ENCODE measurements at places on chromosomes 1 and 21. TPM values are rescaled to one million over a fixed set of nuclear protein-coding genes. Genes with fewer than 3 reads are reported as not detected.
A peak's percentile ranks its signal among the peaks of the same experiment; 100 is the strongest.

GRCh38 chr1:9391620-9392019 lies 98.9 kb downstream of the SPSB1 start:
- DNase-seq: no peak

- DNase-seq: no peak
Observed at GRCh38 chr1:69743146-69743545, 175.4 kb downstream of the LRRC7 start.

DNA sequence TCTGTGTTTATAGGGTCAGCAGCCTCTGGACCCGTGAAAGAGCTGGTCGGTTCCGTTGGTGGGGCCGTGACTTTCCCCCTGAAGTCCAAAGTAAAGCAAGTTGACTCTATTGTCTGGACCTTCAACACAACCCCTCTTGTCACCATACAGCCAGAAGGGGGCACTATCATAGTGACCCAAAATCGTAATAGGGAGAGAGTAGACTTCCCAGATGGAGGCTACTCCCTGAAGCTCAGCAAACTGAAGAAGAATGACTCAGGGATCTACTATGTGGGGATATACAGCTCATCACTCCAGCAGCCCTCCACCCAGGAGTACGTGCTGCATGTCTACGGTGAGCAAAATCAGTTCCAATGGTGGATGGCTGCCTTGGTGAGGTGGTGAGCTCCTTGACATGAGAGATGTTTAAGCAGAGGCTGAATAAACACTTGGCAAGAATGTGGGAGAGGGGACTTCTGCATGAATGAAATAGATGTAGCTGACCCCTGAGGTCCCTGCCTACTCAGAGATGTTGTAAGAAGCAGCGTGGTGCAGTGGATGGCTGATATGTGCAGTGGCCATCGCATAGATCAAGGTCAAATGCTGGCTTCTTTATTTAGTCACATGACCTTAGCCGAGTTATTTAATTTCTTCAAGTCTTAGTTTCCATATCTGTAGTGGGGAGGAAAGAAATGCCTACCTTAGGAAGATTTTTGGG lies 9.3 kb downstream of the SLAMF7 start:
- no peak for DNase-seq

DNA sequence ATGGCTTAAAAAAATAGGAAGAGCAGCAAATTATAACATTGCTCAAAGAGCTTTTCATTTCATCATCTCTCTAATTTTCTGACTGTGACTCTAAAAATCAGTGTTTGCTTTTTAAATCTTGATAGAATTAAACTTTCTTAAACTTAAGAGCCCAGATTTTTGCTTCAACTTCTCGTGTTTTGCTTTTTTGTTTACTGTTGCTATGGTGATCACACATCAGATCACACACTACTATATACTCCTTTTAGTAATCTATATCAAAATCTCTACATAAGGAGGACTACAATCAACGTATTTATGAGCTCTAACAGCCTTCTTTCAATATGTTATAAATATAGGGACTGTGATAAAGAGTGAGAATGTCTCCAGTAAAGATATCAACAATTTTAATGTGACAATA lies 537.3 kb downstream of the KCNT2 start:
- no peak for DNase-seq

GRCh38 chr1:218408942-218409341 lies 63.8 kb downstream of the TGFB2 start:
- DNase-seq: no peak

- DNase-seq: no peak
Observed at GRCh38 chr1:89425056-89425455, 61.2 kb downstream of the GBP6 start.

The C1orf94 gene
- total RNA-seq: 0.10 TPM

- no peak for DNase-seq
Observed at GRCh38 chr1:67307251-67308060, at the start of gene IL12RB2. TSS of gene IL12RB2 (plus strand) at chr1:67307873. CDS start at chr1:67320369, 12,496 bp downstream.

The LENEP gene
- total RNA-seq: not detected

- DNase-seq: no peak
Observed at GRCh38 chr1:29474274-29475244, 238.2 kb downstream of the PTPRU start.

DNA sequence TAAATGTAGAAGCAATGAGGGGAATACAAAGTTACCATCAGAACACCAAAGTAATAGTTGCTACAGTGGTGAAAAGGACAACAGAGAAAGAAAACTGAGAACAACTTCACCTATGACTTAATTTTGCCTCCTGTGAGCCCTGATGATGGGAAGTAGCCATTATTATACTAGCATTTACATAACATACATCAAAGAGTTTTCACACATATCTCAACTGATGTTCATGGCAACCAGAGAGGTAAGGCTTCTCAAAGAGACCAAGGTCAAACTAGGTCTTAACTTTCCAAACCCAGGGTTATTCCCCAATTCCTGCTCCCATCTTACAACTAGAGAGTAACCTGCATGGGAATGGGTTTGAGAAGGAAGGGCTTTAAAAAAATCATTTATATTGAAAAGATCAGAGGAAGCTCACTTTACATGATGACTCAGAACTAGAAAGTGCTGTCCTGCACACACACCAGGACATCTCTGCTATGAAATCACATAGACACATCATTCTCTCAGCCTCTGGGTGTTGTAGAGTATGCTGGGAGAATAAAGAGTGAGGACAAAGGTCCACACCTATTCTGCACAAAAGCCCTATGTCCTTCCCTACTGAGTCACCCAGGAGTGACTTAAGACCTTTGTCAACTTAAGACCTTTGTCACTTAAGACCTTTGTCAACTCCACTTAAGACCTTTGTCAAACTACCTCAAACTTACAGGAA lies 179.7 kb downstream of the TNFSF18 start:
- no peak for DNase-seq

DNA sequence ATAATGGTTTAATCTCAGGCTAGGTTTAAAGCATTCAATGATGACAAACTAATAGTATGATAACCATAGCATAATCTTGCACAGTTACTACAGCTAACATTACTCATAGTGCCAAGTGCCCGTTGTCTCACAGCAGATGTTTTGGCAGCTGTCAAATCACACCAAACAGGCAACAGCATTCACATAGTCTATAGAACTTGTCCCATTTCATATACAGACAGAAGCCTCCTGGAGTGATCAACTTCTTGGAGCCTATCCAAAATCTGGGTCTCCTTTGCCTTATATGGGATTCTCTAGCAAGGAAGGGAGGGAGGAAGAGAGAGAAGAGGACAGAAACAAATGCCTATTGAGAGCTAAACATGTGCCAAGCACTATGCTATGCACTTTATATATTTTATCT lies 250.6 kb upstream of the ZP4 start:
- DNase-seq: peak; percentile 5

DNA sequence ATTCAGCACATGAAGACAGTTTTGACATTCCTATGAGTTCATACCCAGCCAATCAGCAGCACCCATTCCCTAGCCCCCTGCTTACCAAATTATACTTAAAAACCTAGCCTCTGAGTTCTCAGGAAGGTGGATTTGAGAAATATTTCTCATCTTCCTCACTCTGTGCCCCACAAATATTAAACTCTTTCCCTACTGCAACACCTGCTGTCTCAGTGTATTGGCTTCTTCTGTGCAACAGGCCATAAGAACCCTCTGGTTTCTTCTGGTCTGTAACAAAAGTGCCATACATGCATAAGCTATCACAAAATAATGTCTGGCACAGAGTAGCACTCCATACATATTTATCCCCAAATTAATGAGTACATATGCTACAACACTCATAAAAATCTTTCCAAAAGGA lies 387.4 kb upstream of the CAMK1G start:
- no peak for DNase-seq

DNA sequence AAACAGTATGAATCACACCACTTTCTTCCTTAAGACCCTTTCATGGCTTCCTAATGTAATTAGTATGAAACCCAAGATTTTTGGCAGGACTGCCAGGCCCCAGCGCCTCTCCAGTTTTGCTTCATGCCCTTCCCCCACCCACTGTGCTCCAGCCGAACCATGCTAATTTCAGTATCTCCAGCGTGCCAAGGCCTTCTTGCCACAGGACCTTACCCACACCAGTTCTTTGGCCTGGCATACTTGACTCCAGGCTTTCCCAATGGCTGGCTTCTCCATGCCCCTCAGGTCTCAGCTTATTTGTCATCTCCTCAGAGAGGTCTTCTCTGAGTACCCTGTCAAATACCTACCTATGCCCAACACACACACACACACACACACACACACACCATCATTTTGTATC lies 38.5 kb downstream of the ACP6 start:
- DNase-seq: no peak

DNA sequence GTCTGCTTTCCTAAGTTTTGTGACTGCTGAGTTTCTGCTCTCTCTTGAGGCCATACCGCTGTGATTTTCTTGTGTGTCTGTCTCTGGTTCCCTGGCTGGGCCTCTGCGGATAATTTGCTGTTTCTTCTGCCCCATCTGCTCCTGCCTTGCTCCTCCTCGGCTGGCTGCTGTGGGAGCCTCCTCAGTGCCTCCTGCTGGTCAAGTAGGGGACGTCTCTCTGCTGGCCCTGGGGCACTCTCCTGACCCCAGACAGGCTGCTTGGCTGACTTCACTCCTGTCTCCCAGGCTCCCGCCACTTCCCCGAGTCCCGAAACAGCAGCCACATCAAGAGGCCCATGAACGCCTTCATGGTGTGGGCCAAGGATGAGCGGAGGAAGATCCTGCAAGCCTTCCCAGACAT lies 28.5 kb downstream of the ETNK2 start:
- DNase-seq: no peak

- DNase-seq: no peak
Observed at GRCh38 chr1:44590475-44590874, 83.8 kb downstream of the TMEM53 start.

GRCh38 chr1:16158993-16159831 lies 3.3 kb upstream of the EPHA2 start:
- DNase-seq: peak; percentile 13

GRCh38 chr1:119326251-119326650 lies 42.3 kb upstream of the HAO2 start:
- DNase-seq: no peak

The ADAMTS4 gene
- 6.8 TPM for total RNA-seq

The FUBP1 gene
- total RNA-seq: 180 TPM

The OR2M3 gene
- total RNA-seq: not detected

DNA sequence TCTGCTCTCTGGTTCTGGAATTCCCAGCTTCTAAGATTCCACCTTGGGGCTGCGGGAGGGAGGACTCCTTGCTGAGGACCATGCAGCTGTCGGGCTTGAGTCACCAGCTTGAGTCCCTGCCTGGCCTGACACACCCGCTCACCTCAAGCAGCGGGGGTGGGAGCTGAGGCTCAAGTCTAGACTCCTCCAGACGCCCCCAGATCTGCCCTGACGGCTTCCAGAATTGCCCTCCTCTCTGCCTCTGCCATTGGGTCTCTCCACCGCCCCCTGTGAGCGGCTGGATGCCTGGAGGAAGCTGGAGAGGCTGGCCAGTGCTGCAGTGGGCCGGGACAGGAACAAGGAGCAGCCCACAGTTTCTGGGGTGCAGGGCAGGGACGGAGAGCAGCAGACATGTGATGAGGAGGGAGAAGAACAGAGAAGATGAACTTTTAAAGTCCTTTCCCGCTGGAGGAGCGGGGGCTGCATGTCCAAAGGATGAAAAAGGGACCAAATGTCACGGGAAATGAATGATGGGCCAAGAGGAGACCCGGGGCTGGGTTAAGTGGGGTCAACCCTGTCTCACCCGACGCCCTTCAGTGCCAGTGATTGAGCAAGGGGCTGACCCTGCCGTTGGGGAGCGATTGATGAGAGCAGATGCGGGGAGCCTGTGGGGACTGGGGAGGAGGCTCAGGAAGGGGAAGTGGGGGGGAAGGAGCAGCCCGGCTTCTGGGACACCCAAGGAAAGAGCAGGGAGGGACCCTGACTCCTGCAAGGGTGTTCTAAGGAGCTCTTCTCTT lies 13.5 kb downstream of the CRABP2 start:
- DNase-seq: no peak

The LHX8 gene
- not detected for total RNA-seq

The UBXN10 gene
- total RNA-seq: 1.6 TPM

- DNase-seq: no peak
Observed at GRCh38 chr1:112872551-112872962, 83.4 kb downstream of the SLC16A1 start.

The SLAMF8 gene
- total RNA-seq: 0.20 TPM

GRCh38 chr1:16498573-16499413 lies 15.3 kb downstream of the RNU1-1 start:
- peak; percentile 76 for DNase-seq

GRCh38 chr1:203308328-203308922 lies 3.1 kb downstream of the BTG2 start:
- DNase-seq: no peak

The FCRL6 gene
- total RNA-seq: 0.49 TPM

The HTR1D gene
- total RNA-seq: not detected

Data from skin of body (tissue), 3 donors.